Activated CD8-positive, alpha-beta T cell treated with anti-CD3 and anti-CD28 coated beads for 36 hours (primary cell): ENCODE measurements at places on chromosomes 5 and 9. TPM values are rescaled to one million over a fixed set of nuclear protein-coding genes. Genes with fewer than 3 reads are reported as not detected.

DNA sequence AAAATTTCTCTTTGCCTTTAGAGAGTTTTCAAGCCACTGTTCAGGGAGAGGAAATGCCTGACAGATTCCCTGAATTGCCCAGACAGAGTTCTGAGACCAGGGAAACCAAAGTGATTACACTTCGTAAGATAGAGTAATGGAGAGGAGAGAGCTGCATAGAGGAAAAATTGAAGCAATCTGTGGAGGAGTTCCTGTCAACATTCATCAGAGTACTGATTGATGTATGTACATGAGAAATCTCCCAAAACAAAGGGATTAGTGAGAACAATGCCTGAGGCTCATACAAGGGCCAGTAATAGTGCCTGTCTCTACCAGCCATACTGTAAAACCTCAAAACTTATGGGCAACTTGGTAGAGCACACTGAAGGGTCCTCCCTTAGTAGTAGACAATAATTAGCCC lies 79.0 kb upstream of the TRIM32 start:
- DNase-seq = no peak

- DNase-seq = no peak
Observed at GRCh38 chr9:126229501-126229900, 97.1 kb upstream of the MVB12B start.

GRCh38 chr5:142512043-142513042 lies 173.5 kb downstream of the FGF1 start:
- no peak for DNase-seq

- no peak for DNase-seq
Observed at GRCh38 chr5:68290260-68290674, 74.7 kb downstream of the PIK3R1 start.

- no peak for DNase-seq
Observed at GRCh38 chr5:176863041-176863764, 35.9 kb downstream of the HK3 start.

DNA sequence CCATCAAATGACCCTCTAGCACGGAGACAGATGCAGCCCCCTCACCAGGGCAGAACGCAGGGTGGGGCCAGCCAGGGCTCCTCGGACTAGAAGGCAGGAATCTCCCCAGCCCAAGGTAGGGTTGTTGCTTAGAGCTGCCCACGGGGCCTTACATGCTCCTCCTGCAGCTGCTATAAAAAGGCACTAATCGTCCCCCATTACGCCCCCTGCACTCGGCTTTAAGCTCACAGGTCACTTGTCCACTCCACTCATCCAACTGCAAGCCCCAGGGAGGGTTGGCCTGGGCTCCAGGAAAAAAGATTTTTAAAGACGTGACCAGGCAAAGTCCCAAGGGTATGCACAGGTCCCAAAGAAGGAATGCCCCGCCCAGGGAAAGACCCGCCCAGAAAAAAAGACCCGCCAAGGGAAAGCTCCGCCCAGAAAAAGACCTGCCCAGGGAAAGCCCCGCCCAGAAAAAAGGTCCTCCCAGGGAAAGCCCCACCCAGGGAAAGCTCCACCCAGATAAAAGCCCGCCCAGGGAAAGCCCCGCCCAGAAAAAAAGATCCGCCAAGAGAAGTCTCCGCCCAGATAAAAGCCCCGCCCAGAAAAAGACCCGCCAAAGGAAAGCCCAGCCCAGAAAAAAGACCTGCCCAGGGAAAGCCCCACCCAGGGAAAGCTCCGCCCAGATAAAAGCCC lies 11.1 kb downstream of the GRIN1 start:
- DNase-seq = peak; percentile 80

DNA sequence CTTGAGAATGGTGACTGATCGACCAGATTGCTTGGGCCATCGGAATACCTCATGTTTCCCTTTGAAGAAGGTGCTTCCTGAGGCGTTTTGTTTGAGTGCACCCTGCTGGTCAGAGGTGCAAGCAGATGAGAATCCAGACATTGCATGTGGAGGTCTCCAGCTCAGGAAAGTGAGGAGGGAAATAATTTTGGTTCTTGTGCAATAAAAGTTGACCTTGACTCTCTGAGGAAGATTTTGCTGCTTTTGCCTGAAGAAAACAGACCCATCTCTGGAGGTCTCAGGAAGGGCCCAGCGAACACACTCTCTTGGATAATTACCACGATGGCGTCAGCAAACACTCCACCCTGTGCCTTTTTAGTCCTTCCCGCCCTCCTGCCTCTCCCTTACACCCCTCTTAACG lies 69.7 kb downstream of the GRAMD2B start:
- no peak for DNase-seq

DNA sequence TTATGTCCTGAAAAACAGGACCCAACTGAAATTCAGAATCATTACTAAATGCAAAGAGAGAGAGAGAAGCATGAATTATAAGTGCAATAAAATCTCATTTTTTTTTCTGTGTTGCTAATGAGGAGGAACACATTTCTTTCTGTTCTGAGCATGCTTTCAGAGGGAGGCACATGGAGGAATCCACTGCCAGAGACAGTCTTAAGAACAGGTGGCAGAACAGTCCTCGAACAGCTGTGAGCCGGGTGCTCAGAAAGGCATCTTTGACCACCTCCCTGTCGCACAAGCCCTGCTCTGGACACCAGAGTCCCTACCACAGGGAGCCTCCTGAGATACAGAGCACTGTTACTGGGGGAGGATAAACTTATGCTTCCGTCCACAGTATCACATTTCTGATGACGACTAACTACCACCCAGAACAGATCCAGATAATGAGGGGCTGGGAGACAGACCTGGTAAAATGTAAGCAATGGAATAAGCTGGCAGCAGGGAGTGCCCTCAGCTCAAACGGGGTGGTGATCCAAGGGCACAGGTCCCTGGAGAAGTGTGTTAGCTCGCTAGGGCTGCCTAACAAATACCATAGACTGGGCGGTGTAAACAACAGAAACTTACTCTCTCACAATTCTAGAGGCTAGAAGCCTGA lies 134.0 kb downstream of the SLC1A3 start:
- DNase-seq = no peak

DNA sequence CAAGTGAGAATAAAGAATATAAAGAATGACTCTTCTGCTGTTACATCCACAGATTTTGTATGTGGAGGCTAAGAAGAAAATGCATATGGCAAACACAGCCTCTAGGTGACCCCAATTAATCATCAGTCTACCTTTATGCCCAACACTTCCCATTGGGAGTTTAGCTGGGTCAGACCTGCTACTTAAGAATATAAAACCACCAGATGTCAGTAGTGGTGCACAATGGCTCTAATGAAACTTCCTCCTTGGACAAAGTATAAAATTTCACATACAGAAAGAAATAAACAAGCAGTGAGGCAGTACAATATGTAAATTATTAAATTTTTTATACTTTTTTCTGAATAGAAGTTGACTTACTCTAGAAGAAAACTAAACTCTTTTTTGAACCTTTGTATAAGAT lies 539.9 kb downstream of the BRINP1 start:
- no peak for DNase-seq

GRCh38 chr9:129623331-129623730 lies 2.4 kb upstream of the C9orf50 start:
- no peak for DNase-seq

DNA sequence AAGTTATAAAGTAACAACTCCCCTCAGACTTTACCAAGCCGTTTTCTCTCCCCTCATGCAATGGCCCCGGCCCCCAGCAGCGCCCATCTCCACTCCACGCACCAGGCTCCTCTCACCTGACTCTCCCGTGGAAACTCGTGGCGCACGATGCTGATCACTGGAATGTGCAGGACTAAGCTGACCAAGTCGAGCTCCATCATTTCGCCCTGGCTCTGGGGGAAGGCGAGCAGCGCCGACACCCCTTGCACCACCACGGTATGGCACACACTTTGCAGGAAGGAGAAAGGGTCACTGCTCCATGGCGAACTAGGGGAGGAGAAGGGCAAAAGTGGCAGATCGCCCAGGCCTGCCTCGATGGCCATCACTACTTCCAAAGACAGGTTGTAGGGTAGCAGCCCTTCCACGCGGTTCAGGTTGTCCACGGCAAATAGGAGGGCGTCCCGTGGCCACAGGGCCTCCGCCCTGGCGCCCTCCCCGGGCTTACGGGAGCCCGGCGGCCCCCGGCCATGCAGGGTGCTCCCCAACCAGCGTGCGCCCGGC lies 1.2 kb downstream of the GRIN3A start:
- DNase-seq = no peak

GRCh38 chr5:143166661-143167420 lies 236.6 kb downstream of the NR3C1 start:
- DNase-seq = no peak

GRCh38 chr5:156556666-156557406 lies 229.9 kb downstream of the SGCD start:
- DNase-seq = no peak

DNA sequence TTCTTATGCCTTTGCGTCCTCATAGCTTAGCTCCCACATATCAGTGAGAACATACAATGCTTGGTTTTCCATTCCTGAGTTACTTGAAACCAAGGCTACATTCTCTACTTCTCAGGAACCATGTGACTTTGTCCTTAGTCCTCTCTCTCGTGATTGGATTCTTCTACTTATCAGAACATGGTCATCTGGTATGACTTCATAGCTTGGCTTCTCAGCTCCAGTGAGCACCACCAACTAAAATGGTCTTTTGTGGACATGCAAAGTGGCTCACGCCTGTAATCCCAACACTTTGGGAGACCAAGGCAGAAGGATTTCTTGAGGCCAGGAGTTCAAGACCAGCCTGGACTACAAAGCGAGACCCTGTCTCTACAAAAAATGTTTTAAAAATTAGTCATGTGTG lies 81.2 kb upstream of the NIPBL start:
- DNase-seq = no peak

DNA sequence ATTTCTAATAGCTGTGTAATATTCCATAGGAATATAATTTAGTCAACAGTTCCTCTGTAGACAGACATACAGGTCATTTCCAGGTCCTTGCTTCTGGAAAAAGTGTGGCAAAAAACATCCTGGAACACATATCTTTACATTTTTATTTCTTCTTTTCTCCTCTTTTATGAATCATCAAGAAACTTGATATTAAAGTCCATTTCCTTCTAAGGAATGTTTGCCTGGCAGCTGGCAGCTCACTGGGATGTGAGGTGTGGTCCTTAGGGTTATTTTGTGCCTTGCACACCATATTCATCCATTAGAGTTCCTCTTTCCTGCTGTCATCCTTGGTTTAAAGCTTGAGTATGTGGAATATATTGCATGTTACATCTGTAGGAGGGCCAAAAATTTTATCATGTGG lies 122.0 kb downstream of the GALNT10 start:
- no peak for DNase-seq

DNA sequence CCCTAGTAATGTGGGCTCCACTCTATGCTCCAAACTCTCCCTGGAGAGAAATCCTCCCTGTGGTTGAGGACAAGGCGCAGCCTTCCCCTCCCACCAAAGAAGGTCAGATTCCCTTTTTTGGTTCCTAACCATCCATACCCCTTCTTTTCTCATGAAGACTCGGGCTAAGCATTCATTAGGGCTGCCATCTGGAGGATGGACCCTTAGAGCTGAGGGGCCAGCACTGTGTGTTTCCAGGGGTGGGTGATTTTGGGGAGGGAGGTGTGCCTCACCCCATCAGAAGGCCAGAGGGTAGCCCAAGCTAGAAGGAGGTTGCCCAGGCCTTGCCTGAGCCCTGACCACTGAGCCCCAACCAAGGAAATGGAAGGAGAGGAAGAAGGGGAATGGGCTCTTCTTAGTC lies 36.8 kb downstream of the TGFBI start:
- DNase-seq = no peak

- DNase-seq = no peak
Observed at GRCh38 chr9:121692606-121693387, 41.4 kb downstream of the DAB2IP start.

DNA sequence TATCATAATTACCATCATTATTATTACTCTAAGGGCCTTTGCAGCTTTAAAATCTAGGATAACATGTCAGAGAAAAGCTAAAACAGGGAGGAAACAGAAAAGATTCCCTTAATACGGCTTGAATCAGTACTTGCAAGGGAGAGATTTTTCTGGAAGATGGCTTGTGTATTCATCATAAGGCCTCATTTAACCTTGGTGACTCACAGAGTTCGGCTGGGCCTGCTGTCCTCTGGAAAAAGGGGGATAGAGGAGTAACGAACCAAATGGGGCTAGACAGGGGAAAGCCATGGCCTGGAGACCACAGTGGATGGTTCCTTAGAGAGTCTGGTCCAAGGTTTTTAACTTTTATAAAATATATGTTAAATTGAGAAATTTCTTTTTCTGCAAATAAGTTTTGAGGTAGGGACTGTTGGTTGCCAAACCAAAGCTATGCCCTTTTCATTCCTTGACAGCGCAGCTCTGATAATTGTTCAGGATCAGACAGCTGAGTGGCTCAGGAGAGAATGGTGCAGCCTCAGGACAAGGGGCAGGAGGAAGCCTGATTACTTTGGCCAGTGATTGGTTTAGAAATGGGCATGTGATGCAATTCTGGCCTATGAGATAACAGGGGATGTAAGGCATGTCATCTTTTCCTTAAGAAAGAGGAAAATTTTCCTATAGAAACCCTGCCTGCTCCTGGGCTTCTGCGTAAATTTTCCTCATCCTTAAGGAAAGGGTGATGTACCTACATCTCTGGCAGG lies 25.6 kb upstream of the GSN start:
- DNase-seq = no peak

GRCh38 chr9:99867968-99868367 lies 38.5 kb upstream of the STX17 start:
- no peak for DNase-seq

DNA sequence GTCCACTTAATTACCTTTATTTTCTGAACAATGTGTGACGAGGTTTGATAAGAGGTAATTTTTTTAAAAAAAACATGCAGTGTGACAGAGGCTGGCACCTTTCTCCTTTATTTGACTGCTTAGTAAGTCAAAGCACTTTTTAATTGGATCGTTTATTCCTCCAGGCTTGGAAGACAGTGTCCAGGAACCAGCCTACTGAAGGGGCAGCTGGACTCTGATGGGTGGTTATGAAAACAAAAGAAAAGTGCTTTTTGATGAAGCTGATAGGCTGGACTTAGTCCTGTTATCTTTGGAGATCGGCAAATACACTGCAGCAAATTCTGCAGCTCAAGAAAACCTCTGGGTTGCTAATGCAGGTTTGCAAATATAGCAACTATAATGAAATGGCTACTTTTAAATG lies 141.7 kb downstream of the DCP2 start:
- no peak for DNase-seq

DNA sequence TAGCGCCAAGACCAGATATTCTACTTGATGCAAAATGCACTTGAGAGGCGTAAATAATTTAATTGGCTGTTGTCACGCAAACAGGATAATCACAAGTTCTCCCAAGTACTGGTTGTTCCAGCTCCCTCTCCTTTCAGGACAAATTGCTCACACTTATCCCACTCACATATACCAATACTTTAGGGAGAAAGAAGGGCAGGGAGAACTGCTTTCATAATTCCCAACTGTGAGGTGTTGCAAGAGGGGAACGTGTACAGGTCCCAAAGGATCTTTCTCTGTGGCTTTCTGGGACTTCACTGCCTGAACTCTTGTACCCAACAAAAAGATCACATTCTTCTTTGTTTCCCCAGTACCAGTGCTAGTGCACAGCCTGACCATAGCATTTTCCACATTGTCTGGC lies 21.5 kb upstream of the TGFBI start:
- no peak for DNase-seq

Gene ACSL6
- 3.3 TPM for total RNA-seq

Gene EQTN
- total RNA-seq = not detected

Gene MLANA
- total RNA-seq = not detected

Gene CLTB
- total RNA-seq = 48.6 TPM

Gene NXNL2
- not detected for total RNA-seq

Gene BTNL3
- total RNA-seq = not detected

Gene SOWAHA
- total RNA-seq = not detected

Gene OBP2B
- total RNA-seq = not detected

Gene SPEF2
- total RNA-seq = 9.9 TPM

Gene CYSRT1
- total RNA-seq = 0.34 TPM

Gene ZNF883
- total RNA-seq = 1.6 TPM

Gene HMMR
- total RNA-seq = 95.2 TPM

Gene NSG2
- not detected for total RNA-seq

Gene DUSP1
- total RNA-seq = 16.6 TPM

Gene LHX6
- total RNA-seq = 0.22 TPM
